K562 (cell line): ENCODE measurements at places on chromosomes 12 and 14.

DNA sequence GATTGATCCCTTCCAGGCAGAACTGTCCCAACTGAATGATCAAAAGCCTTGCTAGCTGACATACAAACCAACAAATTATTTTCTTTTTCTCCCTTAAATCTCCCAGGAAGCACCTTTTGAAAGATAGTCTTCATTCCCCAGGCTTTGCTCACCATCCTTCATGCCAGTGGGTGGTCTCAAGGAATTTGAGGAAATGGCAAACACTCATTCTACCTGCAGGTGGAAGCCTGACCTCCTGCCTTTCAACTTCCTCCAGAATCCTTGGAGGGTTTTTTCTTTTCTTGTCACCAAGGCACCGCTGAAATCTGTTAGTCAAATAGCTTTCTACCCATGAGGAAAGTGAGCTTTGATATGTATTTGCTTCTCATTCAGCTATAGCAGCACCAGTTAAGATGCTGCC lies 128.5 kb downstream of the WIF1 start:
- DNase-seq, result no peak

GRCh38 chr12:107317751-107318555 lies 224.6 kb upstream of the CRY1 start:
- peak; percentile 85 for DNase-seq

- DNase-seq, result no peak
Observed at GRCh38 chr14:57735276-57735675, 130.6 kb downstream of the SLC35F4 start.

GRCh38 chr14:103523575-103523954 lies 935 bp upstream of the CKB start:
- no peak for DNase-seq

- no peak for DNase-seq
Observed at GRCh38 chr14:103641161-103641560, 12.2 kb downstream of the KLC1 start.

DNA sequence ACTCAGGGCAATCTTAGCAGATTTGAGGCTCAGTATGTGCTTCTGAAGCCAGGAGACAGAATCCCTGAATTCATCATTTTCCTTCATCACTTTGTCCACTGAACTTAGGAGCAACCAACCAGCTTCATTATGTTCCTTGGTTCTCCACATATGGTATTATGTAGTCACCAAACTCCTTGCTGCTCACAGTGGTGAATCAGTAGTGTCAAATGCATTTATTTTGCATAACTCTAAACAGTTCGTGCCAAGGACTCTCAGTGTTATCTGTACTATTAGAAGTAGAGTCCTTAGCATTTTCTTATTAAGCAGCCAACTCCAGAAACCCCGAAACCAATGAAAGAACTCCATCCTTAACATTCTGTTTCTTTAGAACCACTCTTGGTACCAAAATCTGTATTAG lies 466.9 kb upstream of the RGS6 start:
- DNase-seq, result no peak

GRCh38 chr12:49675137-49675536 lies 32.1 kb downstream of the FMNL3 start:
- no peak for DNase-seq

DNA sequence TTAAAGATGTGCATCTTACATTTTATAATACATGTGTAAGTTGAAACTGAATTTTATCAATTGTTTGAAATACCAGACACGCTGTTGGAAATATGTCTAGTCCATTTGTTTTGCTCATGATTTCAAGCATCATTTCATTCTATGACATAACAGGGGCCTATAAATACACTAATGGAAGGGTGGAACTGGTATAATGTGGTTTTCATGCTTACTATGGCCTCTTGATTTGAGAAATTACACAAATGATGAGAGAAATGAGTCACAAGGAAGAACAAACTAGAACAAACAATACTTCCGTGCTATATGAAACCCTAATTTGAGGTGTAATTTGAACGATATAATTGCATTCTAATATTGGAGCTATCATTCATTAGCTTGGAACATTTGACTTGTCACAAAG lies 663.4 kb downstream of the SLC16A7 start:
- no peak for DNase-seq

- no peak for DNase-seq
Observed at GRCh38 chr12:117437516-117438255, 76.3 kb upstream of the NOS1 start.

GRCh38 chr14:88551094-88551870 lies 3.5 kb downstream of the PTPN21 start:
- peak; percentile 44 for DNase-seq
